Left kidney (tissue), 8 donors: ENCODE measurements at places on chromosomes 7 and 10.

GRCh38 chr10:80166581-80167470 lies 34.3 kb downstream of the PLAC9 start:
- DNase-seq, result no peak

DNA sequence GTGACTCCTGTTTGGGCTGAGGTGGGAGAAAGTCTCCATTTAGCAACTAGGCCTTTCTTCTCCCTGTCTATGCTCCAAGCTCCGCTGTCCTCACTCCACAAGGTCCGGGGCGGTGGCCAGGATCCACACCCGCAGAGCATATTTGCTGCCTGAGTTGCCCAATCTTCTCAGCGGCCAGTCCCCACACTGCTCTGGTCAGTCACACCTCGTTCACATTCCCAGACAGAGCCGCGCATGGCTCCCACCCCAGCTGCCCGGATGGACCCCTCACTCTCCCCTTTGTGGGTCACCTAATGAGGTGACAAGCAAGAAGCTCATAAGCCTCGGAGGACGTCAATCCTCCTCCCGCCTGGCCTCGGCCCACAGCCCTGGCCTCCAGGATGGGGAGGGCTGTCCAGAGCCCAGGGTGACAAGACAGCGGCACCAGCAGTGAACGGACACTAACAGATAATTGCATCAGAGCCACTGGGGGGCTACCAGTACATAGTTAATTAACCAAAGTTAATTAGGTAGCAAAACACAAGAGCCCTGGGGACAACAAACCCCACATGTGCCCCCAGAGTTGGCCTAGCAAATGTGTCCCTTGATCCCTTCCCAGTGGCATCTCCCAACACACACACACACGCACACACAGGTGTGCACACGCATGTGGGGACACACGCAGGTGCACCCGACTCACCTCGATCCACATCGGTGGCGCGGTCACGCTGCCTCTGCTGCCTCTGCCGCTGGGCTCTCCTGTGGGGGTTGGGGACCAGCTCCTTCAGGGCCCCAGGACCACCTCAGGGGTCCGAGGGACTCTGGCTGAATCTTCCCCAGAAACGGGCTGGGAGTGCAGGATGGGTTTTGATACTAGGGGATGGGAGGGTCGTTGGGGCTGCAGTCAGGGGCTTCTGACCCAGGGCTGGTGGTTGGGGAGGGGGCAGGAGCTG lies 11.8 kb downstream of the EPHA1 start:
- DNase-seq, result no peak

DNA sequence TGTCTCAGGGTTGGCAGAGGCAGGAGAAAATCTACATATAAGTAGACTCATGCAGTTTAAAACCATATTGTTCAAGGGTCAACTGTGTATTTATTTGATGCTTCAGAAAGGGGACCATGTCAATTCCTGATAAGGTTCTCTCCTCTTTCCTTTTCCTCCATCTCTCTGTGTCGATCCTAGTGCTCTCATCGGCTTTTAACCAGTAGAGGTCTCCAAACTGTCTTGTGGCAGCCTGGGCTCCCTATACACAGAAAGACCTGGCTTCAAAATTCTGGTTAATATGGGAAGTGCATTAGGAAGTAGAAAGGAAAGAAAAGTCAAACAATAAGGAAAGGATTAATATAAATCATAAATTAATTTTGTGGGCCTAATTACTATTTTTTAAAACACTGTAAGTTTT lies 304.4 kb upstream of the C7orf33 start:
- no peak for DNase-seq

- DNase-seq, result no peak
Measured at GRCh38 chr10:45444976-45445898, 71.2 kb downstream of the ALOX5 start.

DNA sequence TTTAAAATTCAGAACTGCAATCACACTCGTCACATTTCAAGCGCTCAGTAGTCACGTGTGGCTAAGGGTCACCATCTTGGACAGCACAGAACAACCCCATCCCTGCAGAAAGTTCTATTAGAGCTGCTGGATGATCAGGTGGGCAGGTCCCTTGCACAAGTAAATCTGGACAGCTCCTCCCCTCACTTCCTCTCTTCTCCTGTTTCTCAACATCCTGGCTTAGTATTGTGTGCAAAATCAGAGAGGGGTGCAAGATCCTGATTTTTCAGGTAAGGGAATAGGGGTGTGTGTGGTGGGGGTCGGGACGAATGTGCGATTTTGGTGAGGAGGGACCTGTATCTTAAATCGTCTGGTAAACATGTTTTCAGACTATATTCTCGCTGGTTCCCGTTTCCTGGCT lies at the start of gene GIMAP4:
Gene GIMAP4 (plus strand): TSS at position 222 of the 400 bp plus-strand sequence. CDS start 2,512 bp downstream, outside the sequence.
- no peak for DNase-seq

DNA sequence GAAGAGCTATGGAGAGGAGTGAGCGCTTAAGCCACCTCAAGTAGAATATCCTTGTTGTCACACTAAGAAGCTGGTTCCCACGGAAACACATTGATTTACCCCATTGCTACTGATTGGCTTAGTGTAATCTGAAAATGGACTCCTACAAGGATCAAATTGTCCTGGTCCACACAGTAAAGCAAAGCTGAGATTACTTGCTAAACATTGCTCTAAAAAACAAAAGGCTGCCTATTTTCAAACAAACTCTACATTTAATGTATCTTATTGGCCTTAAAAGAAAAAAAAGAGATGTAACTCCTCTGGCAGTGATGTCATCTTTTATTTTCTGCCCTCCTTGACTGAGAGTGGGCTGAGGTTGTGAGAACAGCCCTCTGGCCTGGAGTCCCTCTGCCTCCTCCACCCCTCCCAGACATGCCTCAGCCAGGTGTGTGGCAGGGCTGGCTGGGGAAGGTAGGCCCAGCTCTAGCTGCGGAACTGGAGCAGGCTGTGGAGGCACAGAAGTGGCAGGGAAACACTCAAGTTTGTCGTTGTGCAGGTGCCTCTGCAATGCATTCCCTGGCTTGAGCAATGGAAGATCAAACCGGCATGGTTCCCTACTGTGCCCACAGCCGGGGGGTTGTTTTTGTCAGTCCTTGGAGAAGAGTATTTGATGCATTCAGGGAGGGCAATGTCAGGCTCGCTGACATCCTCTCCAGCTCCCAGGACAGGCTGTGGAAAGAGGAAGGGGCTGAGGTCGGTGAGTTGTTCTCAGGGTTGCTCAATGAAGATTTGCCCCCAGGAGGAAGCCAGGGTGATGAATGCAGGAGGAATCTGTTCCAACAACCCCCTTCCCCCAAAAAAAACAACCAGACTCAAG lies 9.1 kb downstream of the KLF6 start:
- no peak for DNase-seq

GRCh38 chr10:99984211-99985034 lies 25.3 kb downstream of the DNMBP start:
- no peak for DNase-seq
